Breast epithelium (tissue), 4 donors: ENCODE measurements at places on chromosomes 2 and 18. TPM values are rescaled to one million over a fixed set of nuclear protein-coding genes. Genes with fewer than 3 reads are reported as not detected.

Gene IL1RL2
- total RNA-seq, result 1.9 TPM

Gene GDF7
- under 0.01 TPM for total RNA-seq

Gene UGT1A10
- total RNA-seq, result not detected

Gene FKBP7
- total RNA-seq, result 10.5 TPM

Gene XIRP2
- not detected for total RNA-seq

DNA sequence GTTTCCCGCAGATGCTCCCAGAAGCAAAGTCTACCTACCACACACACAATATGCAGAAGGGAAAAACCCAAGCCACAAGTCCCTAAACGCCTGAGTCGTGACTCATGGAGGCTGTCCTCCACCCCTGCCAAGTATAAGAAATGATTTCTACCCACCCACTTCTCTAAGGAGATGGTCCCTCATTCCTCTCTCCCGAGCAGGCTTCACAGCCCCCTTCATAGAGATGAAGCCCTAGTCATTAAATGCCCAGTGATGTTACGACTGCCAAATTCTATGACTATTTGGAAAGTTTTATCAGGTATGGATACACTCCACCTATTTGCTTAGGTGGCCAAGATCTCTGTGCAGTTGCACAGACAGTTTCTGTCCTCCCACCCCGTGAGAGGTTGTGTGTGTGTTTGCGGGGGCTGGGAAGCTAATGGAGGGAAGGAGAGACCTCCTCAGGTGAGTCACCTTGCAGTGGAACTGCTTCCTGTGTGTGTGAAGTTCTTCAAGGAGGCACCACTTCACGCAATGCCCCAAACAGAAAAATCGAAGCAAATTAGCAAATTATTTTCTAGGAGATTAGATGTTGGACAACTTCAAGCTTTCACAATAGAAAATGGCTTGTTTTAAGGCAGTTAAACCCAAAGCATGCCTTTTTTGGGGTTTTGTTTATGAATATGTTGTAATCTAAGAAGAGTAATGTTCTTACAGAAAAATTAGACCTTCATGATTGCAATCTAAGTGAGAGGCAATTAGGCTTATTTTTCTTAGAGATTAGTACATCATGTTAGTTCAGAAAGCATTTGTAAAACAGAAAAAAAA, 175.2 kb downstream of the TGIF1 start:
- no peak for DNase-seq
